ENCODE measurements at places on chromosomes 5 and 9. TPM values are rescaled to one million over a fixed set of nuclear protein-coding genes. Genes with fewer than 3 reads are reported as not detected.

DNA sequence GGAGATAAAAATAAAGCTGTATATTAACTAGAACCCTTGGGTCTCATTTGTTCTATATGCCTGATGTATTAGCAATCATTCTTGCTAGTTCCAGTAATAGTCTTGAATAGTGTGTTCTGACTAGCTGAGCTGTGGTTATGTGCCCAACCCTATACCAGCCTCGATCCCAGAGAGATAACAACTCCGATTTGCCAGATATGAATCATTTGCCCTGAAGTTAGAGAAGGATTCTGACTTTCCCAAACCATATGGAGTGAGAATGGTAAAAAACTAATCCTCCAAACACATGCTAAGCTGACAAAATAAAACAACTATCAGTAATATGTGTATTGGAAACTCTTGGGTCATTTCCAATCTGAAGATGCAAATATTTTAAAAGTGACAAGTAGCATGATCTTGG is 64.8 kb downstream of the ALDH1A1 start:
- H3K27me3 ChIP-seq: peaks cover 19% of the 10 kb centered on the region
- H3K36me3 ChIP-seq: no peaks in the 10 kb centered on the region
- no peak overlapping the region for H3K27ac ChIP-seq
- no peak overlapping the region for H3K4me3 ChIP-seq
- H3K4me1 ChIP-seq: peaks cover 3% of the 10 kb centered on the region

GRCh38 chr5:104628911-104629310 is 1066.3 kb upstream of the NUDT12 start:
- no peak overlapping the region for H3K27ac ChIP-seq
- H3K4me3 ChIP-seq: no peak overlapping the region
- no peak for DNase-seq
- H3K4me1 ChIP-seq: no peaks in the 10 kb centered on the region
- H3K36me3 ChIP-seq: no peaks in the 10 kb centered on the region

- H3K4me1 ChIP-seq: peaks cover 3% of the 10 kb centered on the region
- no peak overlapping the region for H3K27ac ChIP-seq
- no peaks in the 10 kb centered on the region for H3K27me3 ChIP-seq
- DNase-seq: no peak
- no peaks in the 10 kb centered on the region for H3K36me3 ChIP-seq
Measured at GRCh38 chr9:89638893-89639292, 34.1 kb downstream of the GADD45G start.

DNA sequence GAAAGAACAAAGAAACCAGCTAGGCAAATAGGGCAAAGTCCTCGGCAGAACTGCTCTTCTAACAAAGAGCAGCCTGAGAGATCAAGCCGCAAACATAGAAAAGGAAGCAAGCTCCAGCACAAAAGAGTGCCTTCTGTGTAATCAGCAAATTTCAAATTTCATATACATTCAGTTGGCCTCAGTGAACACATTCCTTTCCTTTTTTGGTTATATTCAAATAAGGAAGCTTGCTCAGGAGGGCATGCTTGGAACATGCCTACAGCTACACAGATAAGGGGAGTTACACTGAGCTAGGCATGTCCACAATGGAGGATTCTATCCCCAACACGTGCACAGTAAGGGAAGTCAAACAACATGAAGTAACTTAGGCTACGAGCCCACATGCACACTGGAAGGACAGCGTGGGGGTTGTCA is 23.4 kb downstream of the IL33 start:
- no peak overlapping the region for H3K4me3 ChIP-seq
- no peak for DNase-seq
- peaks cover 15% of the 10 kb centered on the region for H3K27me3 ChIP-seq
- H3K4me1 ChIP-seq: no peaks in the 10 kb centered on the region

- no peak overlapping the region for H3K27ac ChIP-seq
- no peak for DNase-seq
- no peak overlapping the region for H3K4me3 ChIP-seq
- peaks cover 21% of the 10 kb centered on the region for H3K27me3 ChIP-seq
- no peaks in the 10 kb centered on the region for H3K36me3 ChIP-seq
- H3K4me1 ChIP-seq: peaks cover 5% of the 10 kb centered on the region
Measured at GRCh38 chr5:127088251-127088650, 14.9 kb upstream of the C5orf63 start.

DNA sequence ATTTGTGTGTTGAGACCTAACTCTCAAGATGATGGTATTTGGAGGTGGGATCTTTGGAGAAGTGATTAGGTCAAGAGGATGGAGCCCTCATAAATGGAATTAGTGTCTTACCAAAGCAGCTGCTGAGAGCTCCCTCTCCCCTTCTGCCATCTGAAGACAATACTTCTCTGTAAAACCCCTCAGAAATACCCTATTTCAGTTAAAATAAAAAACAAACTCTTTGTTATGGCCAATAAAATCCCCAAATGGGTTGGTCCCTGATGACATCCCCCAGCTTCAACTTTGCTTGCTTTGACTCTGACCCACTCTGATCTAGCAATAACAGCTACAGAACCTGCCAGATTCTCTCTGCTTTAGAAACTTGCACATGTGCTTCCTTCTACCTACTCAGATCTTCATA is 100.9 kb downstream of the SNCAIP start:
- H3K27ac ChIP-seq: no peak overlapping the region
- no peaks in the 10 kb centered on the region for H3K4me1 ChIP-seq
- peaks cover 7% of the 10 kb centered on the region for H3K27me3 ChIP-seq
- DNase-seq: no peak
- peaks cover 2% of the 10 kb centered on the region for H3K36me3 ChIP-seq

- no peak for DNase-seq
- H3K36me3 ChIP-seq: no peaks in the 10 kb centered on the region
- H3K4me3 ChIP-seq: no peak overlapping the region
- peaks cover 14% of the 10 kb centered on the region for H3K4me1 ChIP-seq
- peaks cover 12% of the 10 kb centered on the region for H3K27me3 ChIP-seq
Measured at GRCh38 chr5:54981928-54982327, 3.5 kb downstream of the ESM1 start.

GRCh38 chr5:90707698-90708097 is 149.1 kb downstream of the ADGRV1 start:
- no peaks in the 10 kb centered on the region for H3K36me3 ChIP-seq
- H3K4me1 ChIP-seq: no peaks in the 10 kb centered on the region
- DNase-seq: no peak
- H3K4me3 ChIP-seq: no peak overlapping the region
- H3K27me3 ChIP-seq: peaks cover 18% of the 10 kb centered on the region

GRCh38 chr5:133250527-133250926 is 198.7 kb downstream of the HSPA4 start:
- no peak overlapping the region for H3K27ac ChIP-seq
- H3K4me1 ChIP-seq: peaks cover 8% of the 10 kb centered on the region
- H3K36me3 ChIP-seq: no peaks in the 10 kb centered on the region
- peaks cover 10% of the 10 kb centered on the region for H3K27me3 ChIP-seq
- no peak overlapping the region for H3K4me3 ChIP-seq

DNA sequence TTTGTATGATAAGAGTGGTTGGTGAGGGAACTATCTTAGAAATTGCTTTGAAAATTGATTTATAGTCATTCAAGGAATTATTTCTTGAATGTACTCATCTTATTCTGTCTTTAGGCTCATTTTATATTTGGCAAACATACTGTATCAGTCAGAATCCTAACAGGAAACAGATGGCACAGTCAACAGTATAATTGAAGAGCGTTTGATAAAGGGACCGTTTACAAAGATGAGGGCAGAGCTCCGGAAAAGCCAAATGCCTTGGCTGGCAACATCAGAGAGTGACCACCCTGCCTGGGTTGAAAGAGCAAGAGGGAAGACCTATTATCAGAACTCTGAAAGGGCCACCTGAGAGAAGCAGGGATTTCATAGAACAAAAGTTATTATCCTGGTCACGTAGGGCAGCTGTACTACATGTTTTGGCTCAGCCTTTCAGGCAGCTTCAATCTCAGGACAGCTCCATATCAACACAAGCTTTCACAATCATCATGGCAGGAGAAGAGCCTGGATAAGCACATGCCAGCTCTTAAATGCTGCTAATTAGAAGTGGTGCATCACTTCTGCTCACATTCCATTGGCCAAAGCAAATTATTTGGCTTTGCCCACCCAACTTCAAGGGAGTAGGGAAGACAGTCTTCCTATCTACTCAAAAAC is 47.2 kb upstream of the ARL15 start:
- H3K27me3 ChIP-seq: peaks cover 38% of the 10 kb centered on the region
- no peak overlapping the region for H3K4me3 ChIP-seq

GRCh38 chr5:15492545-15492944 is 7.4 kb upstream of the FBXL7 start:
- H3K27me3 ChIP-seq: peaks cover under 1% of the 10 kb centered on the region
- no peak overlapping the region for H3K27ac ChIP-seq
- DNase-seq: no peak
- H3K4me3 ChIP-seq: no peak overlapping the region

The HARS2 gene
- 33.5 TPM for total RNA-seq

DNA sequence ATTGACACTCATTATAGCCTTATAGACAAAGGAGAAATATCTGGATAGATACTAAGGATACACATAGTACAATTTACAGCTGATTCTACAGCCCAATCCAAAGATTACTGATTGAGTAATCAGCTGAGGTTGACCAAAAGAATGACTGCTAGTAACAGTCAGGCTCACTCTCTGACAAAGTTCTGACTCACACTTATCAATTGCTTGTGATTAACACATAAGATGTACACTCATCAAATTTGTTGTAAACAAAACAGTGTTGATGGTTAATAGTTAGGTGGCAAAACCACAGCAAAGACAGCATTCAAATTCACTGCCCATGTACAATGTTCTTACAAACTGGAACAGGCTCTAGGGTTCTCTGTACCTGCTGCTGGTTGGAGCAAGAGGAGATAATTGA is 422.7 kb downstream of the TLE1 start:
- DNase-seq: no peak
- H3K36me3 ChIP-seq: no peaks in the 10 kb centered on the region
- H3K27ac ChIP-seq: no peak overlapping the region
- H3K4me3 ChIP-seq: no peak overlapping the region

- H3K27ac ChIP-seq: no peak overlapping the region
- no peaks in the 10 kb centered on the region for H3K36me3 ChIP-seq
Measured at GRCh38 chr5:6943197-6944112, 230.2 kb downstream of the TENT4A start.

DNA sequence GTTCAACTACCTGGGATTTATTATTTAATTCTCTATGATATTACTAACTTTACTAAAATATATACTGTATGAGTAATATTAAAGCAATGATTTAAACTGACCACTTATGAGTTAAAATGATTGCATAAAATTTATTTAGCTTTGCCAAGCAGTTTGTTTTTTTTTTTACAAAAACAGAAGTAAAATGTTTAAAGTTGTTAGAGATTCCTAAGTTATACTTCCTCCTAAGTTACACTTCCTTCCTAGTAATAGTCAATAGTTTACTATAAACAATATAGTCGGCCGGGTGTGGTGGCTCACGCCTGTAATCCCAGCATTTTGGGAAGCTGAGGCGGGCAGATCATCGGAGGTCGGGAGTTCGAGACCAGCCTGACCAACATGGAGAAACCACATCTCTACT is 23.7 kb upstream of the LRRC19 start:
- H3K4me1 ChIP-seq: no peaks in the 10 kb centered on the region
- H3K36me3 ChIP-seq: no peaks in the 10 kb centered on the region
- no peak overlapping the region for H3K4me3 ChIP-seq
- no peak overlapping the region for H3K27ac ChIP-seq

GRCh38 chr5:16312785-16313184 is 133.2 kb upstream of the MARCHF11 start:
- H3K4me3 ChIP-seq: no peak overlapping the region
- H3K27me3 ChIP-seq: peaks cover 6% of the 10 kb centered on the region
- no peak for DNase-seq
- no peaks in the 10 kb centered on the region for H3K4me1 ChIP-seq
- no peaks in the 10 kb centered on the region for H3K36me3 ChIP-seq
- no peak overlapping the region for H3K27ac ChIP-seq

DNA sequence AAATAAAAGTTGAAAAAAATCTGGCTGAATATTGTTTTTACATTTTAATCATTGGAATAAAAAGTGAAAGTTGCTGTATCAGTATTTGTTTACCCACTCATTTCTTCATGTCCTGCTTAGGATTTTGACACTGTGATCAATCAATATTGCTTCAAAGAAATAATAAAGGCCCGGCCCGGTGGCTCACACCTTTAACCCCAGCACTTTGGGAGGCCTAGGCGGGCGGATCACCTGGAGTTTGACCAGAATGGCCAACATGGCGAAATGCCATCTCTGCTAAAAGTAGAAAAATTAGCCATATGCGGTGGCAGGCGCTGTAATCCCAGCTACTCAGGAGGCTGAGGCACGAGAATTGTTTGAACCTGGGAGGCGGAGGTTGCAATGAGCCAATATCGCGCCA is 93.7 kb upstream of the CTNND2 start:
- no peak overlapping the region for H3K27ac ChIP-seq
- DNase-seq: no peak
- no peaks in the 10 kb centered on the region for H3K36me3 ChIP-seq
- no peaks in the 10 kb centered on the region for H3K27me3 ChIP-seq

- no peak overlapping the region for H3K27ac ChIP-seq
- H3K4me1 ChIP-seq: peaks cover 5% of the 10 kb centered on the region
- peaks cover 2% of the 10 kb centered on the region for H3K36me3 ChIP-seq
- no peak for DNase-seq
- H3K27me3 ChIP-seq: no peaks in the 10 kb centered on the region
- H3K4me3 ChIP-seq: no peak overlapping the region
Measured at GRCh38 chr5:93902288-93902687, 160.9 kb upstream of the POU5F2 start.

DNA sequence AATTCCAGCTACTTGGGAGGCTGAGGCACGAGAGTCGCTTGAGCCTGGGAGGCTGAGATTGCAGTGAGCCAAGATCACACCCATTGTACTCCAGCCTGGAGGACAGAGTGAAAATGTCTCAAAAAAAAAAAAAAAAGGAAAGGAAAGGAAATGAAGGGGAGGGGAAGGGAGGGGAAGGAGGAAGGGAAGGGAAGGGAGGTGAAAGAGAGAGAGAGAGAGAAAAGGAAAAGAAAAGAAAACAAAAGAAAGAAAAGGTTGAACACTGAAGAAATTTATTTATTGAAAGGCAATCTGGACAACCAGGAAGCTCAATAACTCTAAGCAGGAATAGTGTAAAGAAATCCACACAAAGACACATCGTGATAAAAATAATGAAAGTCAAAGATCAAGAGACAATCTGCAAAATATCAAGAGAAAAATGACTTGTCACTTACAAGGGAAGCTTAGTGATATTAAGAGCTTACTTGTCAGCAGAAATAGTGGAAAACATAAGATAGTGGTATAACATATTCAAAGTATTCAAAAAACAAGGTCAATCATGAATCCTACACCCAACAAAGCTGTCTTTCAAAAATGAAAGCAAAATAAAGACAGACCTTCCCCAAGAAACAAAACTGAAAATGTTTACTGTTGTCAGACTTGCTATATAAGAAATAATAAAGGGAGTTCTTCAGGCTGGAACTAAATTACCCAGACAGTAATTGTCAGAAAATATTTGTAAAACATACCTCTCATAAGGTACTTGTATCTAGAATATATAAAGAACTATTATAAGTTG is 10.9 kb upstream of the RIMOC1 start:
- H3K4me1 ChIP-seq: peaks cover 16% of the 10 kb centered on the region
- peak overlapping the region; percentile 71 for H3K4me3 ChIP-seq
- H3K36me3 ChIP-seq: peaks cover 2% of the 10 kb centered on the region
- no peak for DNase-seq
- peak overlapping the region; percentile 19 for H3K27ac ChIP-seq

The CAPSL gene
- total RNA-seq: not detected
